ENCODE measurements at places on chromosomes 11 and 22.
A peak's percentile ranks its signal among the peaks of the same experiment; 100 is the strongest.

- DNase-seq = peak; percentile 81
Measured at GRCh38 chr11:70109006-70109405, 30.9 kb downstream of the ANO1 start.

DNA sequence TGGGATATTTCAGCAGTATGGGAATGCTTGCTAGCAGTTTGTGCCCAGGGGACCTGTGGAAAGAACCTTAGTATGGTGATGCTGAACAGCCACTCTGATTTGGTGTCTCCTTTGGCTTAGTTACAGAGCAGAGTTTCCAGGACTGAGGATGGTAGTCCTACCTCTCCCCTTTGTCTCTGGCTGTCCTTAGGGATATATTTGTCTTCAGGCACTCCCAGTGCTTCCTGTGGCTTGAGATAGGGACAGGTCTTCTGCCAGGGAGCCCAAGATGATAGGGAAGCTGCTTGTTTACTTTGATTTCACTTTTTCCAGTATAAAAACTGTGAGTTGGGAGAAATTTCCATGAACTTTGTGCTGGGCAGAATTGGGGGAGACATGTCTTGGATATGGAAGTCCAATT, 28.2 kb downstream of the ANKRD42 start:
- no peak for DNase-seq

DNA sequence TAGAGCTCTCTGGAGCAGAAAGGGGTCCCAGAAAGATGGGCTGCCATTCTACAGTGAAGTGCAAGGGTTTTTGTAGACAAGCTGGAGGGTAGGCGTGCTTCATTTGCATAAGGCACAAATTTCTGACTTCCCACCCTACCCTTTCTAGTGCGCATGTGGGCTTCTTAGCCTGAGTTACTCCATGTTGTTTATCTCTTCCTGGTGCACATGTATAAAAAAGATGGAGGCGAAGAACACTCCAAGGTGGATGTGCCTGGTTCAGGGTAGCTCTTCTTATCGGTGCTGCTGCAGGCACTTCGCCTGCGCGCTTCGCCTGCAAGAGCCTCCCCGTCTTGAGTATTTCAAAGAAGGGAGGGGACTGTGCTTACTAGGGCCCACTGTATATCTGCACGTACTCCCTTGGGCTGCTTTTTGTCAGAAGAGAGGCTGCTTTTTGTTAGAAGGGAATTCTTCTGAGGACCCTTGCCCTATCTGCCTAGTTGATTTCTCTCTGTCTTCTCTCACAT, 1047.3 kb upstream of the CNTN5 start:
- no peak for DNase-seq

- DNase-seq = no peak
Measured at GRCh38 chr22:17954860-17955587, 69.3 kb downstream of the MICAL3 start.

- peak; percentile 59 for DNase-seq
Measured at GRCh38 chr22:30920407-30920806, 48.2 kb downstream of the MORC2 start.

DNA sequence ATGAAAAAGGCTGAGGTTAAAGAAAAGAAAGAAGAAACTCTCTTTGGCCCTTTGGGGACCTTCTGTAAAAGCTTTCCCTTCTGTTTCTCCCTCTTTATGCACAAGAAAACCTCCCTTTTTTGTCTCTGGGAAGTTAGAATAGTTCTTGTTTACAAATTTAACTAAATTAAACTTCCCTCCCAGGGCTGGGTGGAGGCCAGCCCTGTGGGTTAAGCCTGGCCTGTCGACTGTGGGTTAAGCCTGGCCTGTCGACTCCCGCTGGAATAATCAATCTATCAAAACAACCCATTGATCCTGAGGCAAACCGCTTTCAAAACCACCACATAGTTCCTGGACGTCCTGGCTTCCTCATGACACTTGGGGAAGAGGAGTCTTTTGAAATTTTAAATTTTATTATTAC, 1.2 kb upstream of the DRG1 start:
- no peak for DNase-seq

- DNase-seq = no peak
Measured at GRCh38 chr22:20186871-20187546, 36.2 kb upstream of the CCDC188 start.

- no peak for DNase-seq
Measured at GRCh38 chr11:2133241-2134021, 5.8 kb downstream of the IGF2 start.

GRCh38 chr22:44714703-44715350, 12.8 kb downstream of the PRR5 start:
- no peak for DNase-seq

DNA sequence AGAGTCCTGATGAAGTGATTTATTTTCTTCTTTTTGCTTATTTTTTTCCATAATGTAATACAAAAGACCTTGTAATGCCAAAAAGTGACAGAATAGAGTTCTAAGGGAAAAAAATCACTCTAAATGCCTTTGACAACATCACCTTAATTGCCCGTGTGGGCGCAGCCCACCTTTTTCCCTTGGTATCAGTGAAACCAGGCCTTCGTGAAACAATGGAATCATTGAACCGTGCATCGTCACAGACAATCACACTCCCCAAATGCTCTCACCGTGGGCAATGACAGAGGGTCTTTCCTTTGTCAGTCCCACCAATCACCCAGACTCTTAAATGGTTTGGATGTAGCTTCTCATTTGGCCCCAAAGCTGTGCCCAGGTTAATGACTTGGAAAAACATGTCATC, 9.6 kb upstream of the SLC6A5 start:
- DNase-seq = no peak

DNA sequence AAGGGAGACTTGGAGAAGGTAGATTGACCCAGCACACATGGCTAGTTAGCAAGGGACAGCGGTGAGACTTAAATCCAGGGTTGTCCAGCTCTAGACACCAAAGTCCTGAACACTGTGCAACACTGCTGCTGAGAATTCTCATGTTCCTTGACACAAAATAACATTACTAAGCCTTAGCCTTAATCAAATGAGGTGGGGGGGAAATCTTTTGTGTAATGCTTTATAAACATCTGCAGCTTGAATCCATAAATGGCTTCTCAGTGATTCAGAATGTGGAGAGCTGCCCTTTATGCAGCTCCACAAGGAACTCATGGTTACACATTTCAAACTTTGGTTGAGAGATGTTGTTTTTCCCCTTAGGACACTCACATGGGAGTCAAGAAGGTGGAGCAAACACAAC, 80.0 kb downstream of the CD44 start:
- DNase-seq = peak; percentile 71

GRCh38 chr22:46008291-46008690, 31.3 kb upstream of the WNT7B start:
- DNase-seq = no peak

DNA sequence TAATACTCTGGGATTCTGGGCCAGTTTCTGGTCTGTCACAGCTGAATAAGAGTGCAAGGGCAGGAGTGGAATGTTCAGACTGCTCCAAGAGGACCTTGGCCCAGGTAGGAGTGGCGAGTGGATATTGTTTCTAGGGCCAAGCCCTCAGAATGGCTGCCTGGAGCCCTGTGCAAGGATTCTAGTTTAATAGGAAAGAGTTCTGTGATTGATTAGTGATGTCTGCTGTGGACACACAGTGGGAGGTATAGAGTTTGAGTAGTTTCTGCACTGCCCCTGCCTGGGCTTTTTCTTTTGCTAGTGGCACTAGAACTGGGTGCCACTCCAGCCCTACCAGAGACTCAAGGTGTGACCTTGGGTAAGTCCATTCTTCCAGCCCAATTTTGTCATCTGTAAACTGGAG, 9.7 kb upstream of the MPPED1 start:
- DNase-seq = no peak

GRCh38 chr22:40024201-40025061, 29.7 kb downstream of the FAM83F start:
- DNase-seq = peak; percentile 60

DNA sequence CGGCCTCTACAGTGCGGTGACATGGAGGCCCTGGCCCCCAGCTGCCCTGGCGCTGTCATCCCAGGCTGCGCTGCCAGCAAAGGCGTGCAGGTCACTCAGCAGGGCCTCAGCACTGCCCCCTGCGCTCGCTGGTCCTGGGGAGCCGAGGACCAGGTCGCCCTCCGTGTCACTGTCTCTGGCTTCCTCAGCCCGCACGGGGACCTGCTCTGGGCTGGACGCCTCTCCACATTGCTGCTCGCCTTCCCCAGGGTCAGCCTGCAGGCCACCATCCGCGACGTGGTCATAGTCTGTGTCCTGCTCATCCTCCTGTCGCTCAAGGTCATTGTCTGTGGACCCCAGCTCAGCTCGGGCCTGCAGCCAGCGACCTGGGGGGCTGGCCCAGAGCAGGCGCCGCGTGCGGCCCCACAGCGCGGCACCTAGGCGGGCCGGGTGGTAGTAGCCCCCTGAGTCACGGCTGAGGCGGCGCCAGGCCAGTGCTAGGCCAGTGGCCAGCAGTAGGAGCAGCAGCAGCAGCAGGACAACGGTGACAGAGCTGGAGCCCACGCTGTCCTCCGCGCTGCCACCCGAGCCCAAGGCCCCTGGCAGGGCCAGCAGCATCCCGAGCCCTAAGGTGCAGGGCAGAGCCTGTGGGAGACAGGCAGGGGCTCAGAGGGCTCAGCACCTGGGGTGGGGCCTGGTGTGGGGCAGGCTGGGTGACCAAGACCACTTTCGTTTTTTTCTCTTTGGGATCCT, 1.6 kb downstream of the PTPRCAP start:
- no peak for DNase-seq

DNA sequence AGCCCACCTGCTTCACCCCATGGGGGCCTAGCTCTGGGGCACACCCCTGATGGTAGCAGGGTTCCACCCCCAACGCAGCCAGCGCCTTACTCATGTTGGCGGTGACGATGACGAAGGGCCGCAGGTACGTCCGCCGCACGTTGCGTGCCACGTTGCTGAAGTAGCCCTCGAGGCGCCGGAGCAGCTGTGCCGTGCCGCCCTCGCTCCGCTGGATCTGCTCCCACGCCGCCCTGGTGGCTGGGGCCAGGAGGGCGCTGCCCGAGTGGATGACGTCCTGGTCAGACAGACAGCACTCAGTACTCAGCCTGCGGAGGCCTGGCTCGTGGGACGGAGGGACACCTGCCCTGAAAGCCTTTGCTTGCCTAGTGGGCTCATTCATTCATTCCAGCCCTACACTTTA, 50.8 kb downstream of the TRMU start:
- DNase-seq = no peak

DNA sequence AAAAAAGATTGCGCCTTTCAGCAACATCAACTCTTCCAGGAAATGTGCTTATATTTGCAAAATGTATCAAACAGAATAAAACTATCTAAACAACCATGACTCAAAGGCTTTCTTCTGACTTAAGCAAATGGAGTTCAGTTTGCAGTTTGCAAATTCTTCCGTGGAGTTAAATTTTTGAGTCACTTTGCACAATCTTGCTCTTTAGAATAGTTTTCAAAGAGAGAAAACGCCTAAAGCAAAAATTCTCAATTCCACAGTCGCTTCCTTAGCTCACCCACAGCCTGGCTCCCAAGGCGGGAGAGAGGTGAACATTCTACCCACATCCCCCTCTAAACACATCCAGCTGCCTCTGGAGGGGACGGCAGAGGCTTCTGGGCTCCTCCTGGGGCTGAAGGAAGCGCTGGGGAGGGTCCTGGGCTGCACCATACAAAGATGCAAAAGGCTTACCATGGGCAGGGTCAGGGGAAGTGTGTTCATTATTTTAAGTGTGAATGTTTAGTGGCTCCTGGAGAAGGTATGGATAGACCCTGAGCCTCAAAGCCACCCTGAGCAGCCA, 1487.3 kb downstream of the TBC1D22A start:
- no peak for DNase-seq

GRCh38 chr11:87572881-87573280, 535.1 kb downstream of the TMEM135 start:
- no peak for DNase-seq

- no peak for DNase-seq
Measured at GRCh38 chr22:19590696-19591095, 66.5 kb upstream of the CLDN5 start.

GRCh38 chr22:40189997-40190396, 12.3 kb downstream of the TNRC6B start:
- DNase-seq = no peak

- no peak for DNase-seq
Measured at GRCh38 chr11:2534134-2534956, 89.5 kb downstream of the KCNQ1 start.

DNA sequence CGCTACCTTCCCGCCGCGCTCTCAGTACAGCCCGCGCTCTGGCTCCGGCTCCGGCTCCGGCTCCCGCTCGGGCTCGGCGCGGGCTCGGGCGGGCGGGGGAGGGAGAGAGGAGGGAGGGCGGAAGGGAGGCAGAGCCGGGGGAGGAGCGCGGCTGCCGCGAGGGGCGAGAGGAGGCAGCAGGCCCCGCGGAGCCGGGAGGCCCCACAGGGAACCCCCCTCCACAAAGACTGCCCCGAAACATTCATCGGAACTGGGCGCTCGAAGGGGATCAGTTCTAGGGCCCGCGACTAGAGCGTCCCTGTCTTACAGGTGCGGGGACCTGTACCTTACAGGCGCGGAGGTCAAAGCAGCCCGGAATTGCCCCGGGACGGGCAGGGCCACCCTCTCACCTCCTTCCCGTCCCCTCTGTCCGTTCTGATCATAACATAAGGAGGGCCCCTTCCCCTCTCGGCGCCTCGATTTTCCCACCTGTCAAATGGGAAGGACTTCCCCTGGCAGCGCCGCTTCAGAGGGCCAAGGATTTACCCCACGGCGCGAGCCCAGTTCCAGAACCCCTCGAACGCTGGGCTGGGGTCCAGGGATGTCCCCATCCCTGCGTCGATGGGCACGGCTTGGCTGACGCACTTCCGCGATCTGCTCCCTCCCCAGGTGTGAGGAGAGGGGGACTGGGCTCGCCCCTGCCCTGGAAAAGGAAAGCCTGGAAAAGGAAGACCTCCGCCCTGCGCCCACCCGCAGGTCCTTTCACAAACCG, at the start of gene SHISA8:
TSS of gene SHISA8 (minus strand) at position 40 of the 751 bp plus-strand sequence. CDS start 407 bp downstream, outside the sequence.
- DNase-seq = peak; percentile 39

DNA sequence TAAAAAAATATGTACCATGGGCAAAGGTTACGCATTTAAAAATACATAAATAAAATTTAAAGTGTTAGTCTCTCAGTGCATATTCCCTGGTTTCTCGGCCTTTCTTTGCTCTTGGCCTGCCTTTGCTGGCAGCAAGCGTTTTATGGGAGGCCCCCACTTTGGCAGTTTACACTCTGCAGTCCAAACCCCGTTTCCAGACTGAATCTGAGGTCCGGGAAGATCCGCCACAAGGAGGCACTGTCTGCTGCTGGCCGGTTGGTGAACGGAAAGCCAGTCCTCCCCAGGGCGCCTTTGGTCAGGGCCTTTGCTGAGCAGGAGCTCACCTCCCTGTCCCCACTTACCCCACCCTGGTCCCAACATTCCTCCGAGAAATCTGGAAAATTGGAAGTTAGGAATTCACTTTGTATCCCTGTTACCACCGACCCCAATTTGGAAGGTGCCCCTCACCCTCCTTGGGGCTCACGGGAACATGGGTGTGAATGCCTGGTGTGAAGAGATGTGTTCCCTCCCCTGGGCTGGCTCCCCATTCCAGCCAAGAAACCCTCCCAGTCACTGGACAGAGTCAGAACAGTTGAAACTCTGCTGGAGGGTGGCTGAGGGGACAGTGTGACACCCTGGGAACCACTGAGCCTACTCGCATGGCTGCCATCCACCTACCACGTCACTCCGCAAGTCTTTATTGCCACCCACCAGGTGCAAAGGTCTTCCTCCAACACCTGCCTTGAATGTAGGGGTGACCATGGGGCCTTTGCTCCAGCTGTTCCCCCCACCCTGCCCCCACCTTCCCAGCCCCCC, 9.4 kb upstream of the SF1 start:
- peak; percentile 36 for DNase-seq

Measured in fibroblast of skin of back (primary cell).